ENCODE measurements at places on chromosomes 11 and 22. TPM values are rescaled to one million over a fixed set of nuclear protein-coding genes. Genes with fewer than 3 reads are reported as not detected.

DNA sequence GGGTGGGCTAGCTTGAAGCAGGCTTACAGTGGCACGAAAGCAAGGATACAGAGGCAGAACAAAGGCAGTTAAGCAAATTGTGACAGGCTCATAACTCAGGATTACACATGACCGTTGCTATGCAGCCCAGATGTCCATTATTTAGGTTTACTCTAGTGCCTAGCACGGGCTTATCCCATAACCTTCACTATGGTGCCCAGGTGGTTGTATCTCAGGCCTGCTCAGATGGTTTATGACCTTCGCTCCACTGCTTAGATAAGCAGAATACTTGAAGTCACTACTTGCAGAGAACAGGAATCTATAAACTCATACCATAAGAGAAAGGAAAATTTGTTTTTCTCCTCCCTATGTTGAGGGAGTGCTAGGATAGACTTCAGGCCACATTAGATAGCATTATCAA, 9.0 kb downstream of the OR6M1 start:
- DNase-seq, result no peak

GRCh38 chr11:93028960-93029522, 59.6 kb downstream of the MTNR1B start:
- DNase-seq, result no peak

- DNase-seq, result no peak
Observed at GRCh38 chr11:8564526-8564925, 29.5 kb downstream of the STK33 start.

GRCh38 chr11:65216830-65217229, 35.1 kb downstream of the CAPN1 start:
- no peak for DNase-seq

GRCh38 chr22:44625981-44626687, 75.9 kb upstream of the PRR5 start:
- DNase-seq, result peak; percentile 80

GRCh38 chr11:105034813-105035620, at the start of gene CASP1:
CASP1 (minus strand) TSS chr11:105035144; CDS start chr11:105035113, 31 bp downstream.
- DNase-seq, result peak; percentile 25

GRCh38 chr11:77084581-77085191, 17.9 kb downstream of the CAPN5 start:
- DNase-seq, result no peak

Gene CCND1
- total RNA-seq, result 1.7 TPM

Gene CCDC89
- total RNA-seq, result not detected

Gene B3GAT1
- 0.22 TPM for total RNA-seq

Gene SCT
- not detected for total RNA-seq

Measured in CD4-positive, alpha-beta T cell (primary cell).